ENCODE measurements at places on chromosomes 11 and 22.

DNA sequence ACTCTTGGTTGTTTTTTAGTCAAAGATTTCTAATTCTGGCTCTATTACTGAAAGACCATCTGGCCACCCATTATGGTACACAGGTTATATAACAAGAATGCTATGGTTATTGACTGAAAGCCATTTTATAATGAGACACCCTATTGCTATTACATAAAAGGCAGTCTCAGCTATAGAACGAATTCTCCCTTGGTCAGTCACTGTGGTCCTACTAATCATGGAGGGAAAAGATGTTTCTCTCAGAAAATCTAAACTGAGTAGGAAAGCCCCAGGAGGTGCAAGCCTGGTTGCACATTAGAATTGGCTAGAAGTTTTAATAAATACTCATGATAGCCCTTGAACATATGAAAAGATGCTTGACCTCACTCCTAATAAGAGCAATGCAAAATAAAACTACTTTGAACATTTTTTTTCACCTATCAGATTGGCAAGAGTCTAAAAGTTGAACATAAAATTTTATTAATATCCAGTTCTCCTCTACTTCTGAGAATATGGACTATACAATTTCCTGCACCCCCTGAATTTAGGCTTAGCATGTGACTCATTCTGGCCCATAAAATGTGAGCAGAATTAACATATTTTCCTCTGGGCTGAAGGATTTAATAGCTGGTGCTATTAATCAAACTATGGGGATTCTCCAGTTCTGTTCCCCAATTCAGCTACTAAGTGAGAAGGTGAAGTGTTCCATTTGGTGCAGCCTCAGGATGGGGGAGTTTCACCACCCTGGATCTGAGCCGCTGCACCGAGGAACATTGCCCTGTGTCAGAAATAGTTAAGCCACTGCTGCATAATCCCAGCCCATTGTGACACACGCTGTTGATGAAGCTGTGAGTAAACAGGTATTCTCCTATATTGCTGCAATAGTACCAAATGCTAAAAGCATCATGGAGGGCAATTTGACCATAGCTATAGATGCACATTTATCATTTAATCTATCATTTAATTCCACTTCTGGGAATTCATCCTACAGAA lies 11.5 kb upstream of the CRKL start:
- no peak for DNase-seq

DNA sequence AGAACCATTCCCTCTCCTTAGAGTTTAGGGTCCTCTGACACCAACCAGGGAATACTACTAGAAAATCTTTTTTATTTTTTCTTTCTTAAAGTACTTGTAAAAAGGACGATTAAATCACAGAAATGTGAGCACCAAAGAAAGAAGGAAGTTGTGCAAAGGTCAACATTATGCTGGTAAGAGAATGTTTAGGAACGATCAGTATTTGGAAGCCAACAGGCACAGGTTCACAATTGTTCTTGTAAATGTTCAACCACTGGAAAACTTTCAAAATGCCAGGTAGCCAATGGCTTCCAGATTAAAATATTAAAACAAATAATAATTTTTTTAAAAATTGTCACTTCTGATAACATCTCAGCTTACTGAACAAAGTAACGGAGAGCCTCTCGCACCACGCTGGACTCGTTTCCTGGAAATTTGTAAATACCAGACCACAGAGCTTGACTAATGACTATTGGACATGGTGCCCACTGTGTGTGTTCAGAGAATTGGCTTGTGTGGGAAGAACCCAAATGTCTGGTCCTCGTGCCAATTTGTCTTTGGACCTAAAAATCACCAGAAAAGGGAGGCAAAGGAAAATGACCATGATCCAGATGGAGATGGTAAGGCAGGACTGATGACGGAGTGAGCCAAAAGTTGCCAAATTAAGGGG lies 20.8 kb downstream of the COMMD9 start:
- DNase-seq: no peak

DNA sequence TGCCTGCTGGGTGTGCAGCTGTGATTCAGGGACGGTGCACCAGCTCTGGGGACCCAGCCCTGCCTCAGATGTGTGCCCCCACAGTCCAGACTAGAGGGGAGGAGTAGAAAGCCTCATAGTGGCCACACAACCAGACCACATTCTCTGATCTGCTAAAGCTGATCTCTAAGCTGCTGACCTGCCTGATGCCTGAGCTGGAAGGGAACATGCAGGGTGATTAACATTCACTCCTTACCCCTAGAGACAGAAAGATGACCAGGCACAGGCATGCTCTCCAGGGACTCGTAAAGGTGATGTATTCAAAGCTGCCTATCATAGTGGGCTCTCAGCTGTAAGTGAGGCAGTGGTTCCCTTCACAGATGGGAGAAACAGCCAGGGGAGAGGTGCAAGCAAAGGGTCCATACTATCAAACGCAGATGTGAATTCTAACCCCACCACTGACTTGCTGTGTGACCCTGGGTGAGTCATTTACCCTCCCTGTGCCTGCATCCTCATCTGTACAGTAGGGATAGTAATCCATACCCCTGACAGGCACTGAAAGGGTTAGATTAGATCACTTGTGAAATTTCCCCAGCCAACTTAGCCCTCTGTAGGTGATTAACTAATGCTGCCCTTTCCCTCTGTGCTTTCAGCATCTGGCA lies 29.0 kb upstream of the LRRC32 start:
- no peak for DNase-seq

GRCh38 chr22:43726322-43726721 lies 85.8 kb downstream of the EFCAB6 start:
- DNase-seq: peak; percentile 49

GRCh38 chr11:60743058-60743457 lies 13.6 kb upstream of the MS4A15 start:
- DNase-seq: no peak

GRCh38 chr11:61718621-61719302 lies 33.7 kb upstream of the MYRF start:
- peak; percentile 85 for DNase-seq

- DNase-seq: no peak
Measured at GRCh38 chr22:46351767-46352166, 16.3 kb downstream of the TRMU start.

DNA sequence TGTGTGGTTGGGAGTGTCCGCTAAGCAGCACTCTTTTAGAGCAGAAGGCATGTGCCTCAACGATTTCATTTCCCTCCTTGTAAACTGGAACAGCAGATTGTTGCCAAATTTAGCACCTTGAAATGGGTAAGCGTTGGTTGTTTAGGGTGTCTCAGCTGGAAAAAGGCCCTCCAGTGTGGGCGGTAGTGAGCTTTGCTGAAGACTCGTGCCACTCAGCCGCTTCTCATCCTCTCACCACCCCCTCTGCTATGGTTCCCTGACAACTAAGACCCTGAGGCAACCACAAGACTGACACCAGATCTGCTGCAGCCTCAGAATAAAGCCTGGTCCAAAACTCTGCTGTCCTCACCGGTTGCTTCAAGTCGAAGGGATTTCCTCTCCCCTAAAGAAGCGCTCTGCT lies 9.9 kb upstream of the FERMT3 start:
- DNase-seq: no peak

DNA sequence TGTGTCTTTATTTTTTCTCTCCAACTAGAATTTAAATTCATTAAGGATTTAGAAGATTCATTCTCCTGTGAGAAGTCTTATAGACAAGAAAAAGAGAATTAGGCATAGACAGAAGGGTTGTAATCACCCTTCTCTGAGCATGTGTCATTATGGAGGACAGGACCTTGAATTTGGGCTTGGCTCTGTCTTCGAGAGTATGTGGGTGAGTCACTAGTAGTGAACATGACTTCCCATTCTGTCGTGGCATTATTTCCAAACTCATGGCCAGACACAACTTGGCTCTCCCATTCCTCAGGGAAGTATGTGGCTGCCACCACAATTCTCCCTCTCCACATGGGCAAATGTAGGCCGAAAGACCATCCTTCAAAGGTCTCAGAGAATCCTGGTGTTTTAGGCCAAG lies 14.3 kb upstream of the ANKK1 start:
- no peak for DNase-seq
